Breast epithelium (tissue), 4 donors: ENCODE measurements at places on chromosomes 11 and 22. TPM values are rescaled to one million over a fixed set of nuclear protein-coding genes. Genes with fewer than 3 reads are reported as not detected.
A peak's percentile ranks its signal among the peaks of the same experiment; 100 is the strongest.

CHRM1 gene
- total RNA-seq: 1.3 TPM

RIMBP3C gene
- not detected for total RNA-seq

- no peak for DNase-seq
Measured at GRCh38 chr11:118635642-118636041, 28.2 kb downstream of the PHLDB1 start.

ZNF74 gene
- 4.8 TPM for total RNA-seq

PHETA2 gene
- 11.5 TPM for total RNA-seq

GRCh38 chr22:44743804-44744211 is 8.6 kb upstream of the ARHGAP8 start:
- DNase-seq: no peak

DMC1 gene
- 1.6 TPM for total RNA-seq

DNA sequence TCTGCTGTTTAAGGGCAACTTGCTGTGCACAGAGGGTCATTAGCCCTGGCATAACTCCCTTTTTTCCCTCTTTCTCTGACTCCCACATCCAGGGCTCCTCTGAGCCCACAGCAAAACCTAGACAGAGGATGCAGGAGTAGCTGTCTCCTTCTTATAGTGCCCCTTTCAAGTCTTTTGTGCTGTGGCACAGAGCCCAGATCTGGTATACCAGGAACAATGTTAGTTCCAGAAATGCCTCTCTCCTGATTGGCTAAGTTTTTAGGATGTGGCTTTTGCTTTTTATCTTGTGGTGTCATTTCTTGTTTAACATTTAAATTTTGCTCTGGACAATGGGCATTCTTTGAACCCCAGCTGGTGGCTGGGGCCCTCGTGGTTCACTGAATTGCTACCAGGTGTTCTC is 25.6 kb upstream of the RRM1 start:
- no peak for DNase-seq

DNA sequence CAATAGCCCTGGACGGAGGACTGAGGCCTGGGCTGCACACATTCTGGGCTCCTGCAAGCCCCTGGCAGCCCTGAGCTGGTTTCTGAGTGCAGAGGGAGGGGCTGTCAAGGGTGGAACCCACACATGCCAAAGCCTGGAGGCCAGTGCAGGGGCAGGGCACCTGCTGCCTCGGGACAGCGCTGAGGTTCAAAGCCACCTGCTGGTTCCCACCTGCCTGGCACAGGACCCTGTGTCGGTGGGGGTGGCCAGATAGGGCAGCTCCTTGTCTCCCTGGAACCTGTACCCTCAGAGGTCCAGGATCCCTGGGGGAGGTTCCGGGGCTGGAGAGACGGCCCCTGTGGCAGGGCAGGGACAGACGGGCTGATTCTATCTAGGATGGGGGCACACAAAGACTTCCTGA is 40.8 kb downstream of the RTN4R start:
- no peak for DNase-seq

UBQLN3 gene
- total RNA-seq: 0.88 TPM

GRCh38 chr11:117189191-117189940 is 9.8 kb upstream of the TAGLN start:
- DNase-seq: no peak

FADS3 gene
- total RNA-seq: 112 TPM

DNA sequence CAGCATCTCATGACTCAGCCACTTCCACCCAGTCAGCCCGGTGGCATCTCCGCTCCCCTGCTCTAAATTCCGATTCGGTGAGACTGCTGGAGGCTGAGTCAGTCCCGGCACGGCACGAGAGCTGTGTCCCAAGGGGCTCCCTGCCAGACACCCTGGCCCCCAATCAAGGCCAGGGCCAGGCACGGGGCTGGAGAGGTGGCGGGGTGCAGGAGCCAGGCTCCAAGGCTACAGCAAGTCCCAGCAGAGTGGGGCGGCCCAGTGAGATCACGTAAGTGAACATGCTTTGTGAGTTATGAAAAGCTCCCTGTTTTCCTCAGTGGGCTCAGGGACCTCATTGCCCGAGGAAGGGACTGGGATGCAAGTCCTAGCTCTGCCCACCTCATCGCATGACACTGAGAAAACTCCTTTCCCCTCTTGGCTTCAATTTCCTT is 3.0 kb downstream of the C11orf68 start:
- DNase-seq: peak; percentile 79

- DNase-seq: no peak
Measured at GRCh38 chr22:45547731-45548130, 45.0 kb downstream of the FBLN1 start.

DNA sequence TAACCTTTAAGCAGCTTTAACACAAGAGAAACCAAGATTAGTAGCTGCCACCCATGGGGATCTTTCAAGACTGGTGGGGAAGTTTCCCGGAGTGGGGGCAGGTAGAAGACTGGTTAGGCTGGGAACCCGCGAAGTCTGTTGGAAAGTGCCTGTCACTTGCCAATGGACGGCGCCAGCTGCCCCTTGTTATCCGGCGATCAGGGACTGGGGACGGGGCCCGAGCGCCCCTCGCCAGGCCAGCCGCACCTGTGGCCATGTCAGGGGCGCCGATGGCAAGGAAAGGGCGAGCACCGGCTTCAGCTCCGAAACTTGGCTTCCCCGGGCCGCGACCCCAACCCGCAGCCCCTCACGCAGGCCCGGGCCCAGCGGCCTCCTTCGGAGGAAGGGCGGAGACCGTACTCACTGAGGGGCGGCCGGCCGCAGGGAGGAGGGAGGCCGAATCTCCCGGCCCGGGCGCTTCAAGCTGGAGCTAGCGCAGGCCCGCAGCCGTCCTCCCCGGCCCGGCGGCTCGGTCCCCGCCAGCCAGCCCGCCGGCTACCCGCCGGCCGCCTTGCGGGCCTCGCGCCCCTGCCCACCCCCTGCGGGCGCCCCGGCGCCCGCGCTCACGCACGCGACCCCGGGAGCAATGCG is 539 bp downstream of the EIF4ENIF1 start:
- no peak for DNase-seq

DNA sequence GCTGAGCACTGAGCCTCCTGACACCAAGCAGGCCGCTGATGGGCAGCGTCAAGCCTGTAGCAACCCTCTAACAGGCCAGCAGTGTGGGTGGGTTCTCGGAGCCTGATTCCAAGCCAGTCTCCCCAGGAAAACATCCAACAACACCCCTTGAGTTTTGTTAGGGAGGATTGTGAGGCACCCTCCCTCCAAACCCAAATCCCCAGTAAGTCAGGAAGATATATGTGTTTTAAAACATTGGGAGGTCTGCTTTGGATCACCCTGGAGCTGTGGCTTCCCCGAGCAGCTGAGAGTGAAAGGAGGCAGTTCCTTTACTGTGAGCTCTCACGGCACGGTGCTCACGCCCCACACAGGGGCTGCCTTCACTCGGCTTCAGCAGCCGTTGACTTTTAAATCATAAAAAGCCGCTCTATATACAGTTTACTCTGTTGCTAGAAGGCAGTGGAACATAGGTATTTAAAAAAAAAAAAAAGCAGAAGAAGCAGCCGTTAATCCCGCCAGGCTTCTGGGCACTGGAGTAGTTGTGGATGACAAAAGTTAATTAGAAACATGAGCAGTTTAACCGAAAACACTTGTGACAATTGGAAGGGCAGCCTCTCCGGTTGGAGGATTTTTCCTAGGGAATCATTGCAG is 218.6 kb downstream of the NAV2 start:
- DNase-seq: no peak

DNA sequence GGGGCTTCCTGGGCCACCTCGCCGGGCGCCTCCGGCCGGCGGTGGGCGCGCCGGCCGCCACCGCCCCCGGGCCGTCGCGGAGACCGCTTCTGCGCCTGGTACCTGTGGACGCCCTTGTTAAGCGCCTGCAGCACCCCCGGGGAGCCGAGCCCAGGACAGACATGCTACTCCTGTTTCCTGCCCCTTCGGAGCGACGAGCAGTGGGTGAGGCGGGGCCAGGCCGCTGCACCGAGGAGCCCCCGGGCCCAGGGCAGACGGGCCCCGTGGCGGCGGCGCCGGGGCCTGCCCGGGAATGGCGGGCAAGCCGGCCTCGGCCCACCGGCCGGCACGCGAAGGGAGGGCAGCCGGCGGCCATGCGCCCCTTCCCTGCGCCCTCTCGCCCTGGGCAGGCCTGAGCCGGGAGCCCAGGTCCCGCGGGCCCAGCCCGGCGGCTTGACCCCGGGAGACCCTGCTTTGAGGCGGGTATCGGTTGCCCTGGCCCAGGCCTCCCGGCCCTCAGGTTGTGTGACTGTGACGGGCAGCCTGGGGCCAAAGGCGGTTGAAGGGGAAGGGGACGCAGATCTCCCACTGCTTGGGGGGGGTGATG is 789 bp upstream of the KDM2A start:
- DNase-seq: peak; percentile 48

DNA sequence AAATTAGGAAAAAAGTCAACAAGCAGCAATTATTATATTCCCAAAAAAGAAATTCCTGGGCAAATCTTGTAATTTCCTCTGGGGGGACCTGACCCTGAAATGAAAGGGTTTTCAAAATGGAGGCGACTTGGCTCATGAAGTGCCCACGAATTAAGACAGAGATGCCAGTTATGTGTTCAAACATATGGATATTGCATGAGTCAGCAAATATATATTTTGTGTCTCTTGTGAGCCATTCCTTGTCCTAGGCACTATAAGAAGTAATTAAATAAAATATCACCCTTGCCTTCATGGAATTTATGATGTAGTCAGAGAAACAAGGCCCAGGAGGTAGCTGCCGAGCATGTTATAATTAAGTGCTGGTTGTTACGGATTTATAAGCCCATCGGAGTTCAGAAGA is 68.6 kb downstream of the BARX2 start:
- DNase-seq: no peak

DNA sequence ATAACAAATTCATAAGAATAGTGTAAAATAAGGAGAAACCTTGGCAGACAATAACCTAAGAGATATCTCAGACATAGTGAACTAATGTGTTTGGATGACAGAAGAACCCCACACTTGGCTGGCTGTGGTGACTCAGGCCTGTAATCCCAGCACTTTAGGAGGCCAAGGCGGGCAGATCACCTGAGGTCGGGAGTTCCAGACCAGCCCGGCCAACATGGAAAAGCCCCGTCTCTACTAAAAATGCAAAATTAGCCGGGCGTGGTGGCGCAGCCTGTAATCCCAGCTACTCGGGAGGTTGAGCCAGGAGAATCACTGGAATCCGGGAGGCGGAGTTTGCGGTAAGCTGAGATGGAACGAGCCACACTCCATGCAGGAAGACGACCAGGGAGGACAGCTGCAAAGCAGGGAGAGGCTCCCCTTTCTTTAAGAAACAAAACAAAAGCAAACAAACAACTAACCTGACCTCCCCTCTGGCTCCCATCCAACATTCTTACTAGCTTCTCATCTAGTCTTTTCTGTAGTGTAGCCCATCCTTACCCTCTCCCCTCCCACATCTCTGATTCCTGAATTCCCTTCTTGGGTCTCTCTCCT is 84.2 kb downstream of the ZNF280B start:
- no peak for DNase-seq

DNA sequence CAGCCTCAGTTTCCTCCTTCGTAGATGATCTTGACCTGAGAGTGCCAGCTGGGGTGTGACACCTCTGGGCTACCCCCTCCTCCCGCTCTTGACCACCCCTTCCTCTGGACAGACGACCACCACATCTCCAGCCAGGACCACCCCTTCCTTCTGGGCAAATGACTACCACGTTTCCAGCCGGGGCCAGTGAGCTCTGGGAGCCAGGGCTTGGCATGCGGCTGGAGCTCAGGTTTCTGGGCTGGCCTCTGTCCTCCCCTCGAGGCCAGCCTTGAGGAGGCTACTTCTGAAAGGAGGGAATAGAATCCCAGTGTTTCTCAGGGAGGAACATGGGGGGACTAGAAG is 120.9 kb downstream of the KCNQ1OT1 start:
- DNase-seq: no peak

DNA sequence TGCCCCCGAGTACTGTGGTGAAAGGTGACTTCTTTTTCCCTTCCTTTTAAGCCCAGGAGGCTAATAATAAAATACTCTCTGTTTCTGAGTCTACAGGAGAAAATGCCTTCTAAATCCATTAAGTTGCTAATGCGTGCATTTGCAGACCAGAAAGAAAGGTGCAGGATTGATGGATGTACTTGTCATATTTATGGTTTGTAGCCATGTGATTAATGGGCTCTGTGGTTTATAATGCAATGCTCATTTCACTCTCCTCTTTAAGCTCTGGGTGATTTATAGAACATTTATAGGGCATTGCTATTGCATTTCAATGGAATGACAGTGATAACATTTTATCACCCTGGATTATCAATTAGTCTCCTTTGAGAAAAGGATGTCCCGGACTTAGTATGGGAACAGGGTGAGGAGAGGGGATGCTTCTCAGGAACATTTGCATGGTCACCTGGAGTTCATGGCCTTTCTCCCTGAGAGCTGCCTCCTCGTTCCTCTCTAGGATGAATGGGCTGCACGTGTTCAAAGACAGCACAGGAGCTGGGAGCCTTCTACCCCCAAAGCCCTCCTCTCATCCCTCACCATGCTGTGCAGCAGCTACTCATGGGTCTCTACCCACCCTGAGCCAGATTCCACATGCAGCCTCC is 82.8 kb upstream of the HMGXB4 start:
- no peak for DNase-seq

DDTL gene
- total RNA-seq: not detected

GRCh38 chr22:43186272-43187170 is at the start of gene TTLL12:
Gene TTLL12 (minus strand): TSS chr22:43187134. CDS start chr22:43187069, 65 bp downstream.
- DNase-seq: no peak

DNA sequence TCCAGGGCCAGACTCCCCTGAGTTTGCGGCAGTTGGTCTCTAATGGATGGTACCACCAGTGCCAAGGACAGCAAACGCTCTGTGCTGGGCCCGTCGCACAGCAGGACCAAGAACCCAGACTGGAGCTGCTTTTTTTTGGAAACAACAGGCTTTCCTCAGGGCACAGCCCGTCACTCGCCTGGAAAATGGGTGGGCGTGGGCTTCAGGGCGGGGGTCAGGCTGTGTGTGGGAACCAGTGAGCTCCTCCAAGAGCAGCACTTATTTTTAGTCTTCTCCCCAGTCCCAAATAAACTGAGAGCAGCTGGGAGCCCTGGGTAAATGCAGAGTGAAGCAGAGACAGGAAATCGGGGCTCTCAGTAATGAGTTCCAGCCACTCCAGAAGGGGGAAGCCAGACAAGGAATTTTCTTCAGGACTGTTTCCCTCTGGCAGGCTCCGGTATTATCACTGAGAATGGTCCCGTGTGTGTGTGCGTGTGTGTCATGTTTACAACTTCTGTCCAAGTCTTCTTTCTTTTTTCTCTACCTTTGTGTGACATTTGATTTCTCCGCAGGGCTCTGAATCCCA is 63.0 kb downstream of the PPFIBP2 start:
- no peak for DNase-seq

DNA sequence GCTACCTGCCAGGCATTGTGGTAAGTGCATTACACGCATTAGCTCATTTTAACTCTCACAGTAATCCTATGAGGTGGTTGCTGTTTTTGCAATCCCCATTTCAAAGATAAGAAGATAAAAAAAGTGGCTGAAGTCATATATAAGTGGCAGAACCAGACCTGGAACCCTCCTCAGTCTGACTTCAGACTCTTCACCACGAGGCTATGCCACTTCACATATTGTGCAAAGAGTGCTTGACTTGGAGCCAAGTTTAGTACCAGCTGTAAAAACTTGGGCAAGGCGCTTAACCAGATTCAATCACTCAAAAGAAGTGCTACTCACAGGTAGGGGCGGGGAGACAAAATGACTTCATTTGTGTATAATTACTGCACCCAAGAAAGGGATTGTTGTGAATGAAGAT is 15.3 kb downstream of the BPIFC start:
- no peak for DNase-seq
